ENCODE measurements at places on chromosomes 13 and 19.

DNA sequence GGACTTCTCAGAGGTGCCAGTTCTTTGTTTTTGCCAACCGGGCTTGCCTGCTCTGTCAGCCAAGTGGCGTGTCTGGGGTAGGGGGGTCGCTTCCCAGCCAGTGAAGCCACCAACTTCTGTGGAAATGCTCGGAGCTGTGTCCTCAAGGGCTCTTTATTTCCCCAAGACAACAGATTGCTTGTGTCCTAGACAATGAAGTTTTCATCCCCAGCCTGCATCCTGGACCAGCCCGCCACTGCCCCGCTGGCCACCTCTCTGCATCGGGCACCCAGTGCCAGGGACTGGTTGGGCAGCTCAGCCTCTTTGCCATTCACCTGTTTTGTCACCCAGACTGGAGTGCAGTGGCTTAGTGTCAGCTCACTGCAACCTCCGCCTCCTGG, 3.7 kb downstream of the RAB11B start:
- DNase-seq = no peak

DNA sequence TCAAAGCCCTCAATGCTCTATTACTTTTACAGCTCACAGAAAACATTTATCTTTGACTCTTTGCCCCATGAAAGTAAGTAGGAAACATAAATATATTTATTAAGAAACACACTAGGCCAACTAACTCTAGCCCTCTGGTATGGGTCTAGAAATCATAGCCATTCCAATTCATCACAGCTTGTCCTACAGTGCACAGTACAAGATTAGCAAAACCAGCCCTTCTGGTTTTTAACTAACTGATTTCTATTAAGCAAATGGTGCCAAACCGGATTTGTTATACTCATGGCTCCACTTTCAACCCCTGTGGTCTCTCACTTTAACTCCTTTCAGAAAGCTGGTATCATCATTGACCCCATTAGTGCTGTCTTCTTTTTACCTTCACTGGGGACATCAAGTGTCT, 5.6 kb upstream of the LRRC63 start:
- DNase-seq = no peak

GRCh38 chr13:52921194-52921593, 72.8 kb upstream of the PCDH8 start:
- no peak for DNase-seq

GRCh38 chr19:33441277-33441699, 67.8 kb downstream of the CEBPG start:
- no peak for DNase-seq

DNA sequence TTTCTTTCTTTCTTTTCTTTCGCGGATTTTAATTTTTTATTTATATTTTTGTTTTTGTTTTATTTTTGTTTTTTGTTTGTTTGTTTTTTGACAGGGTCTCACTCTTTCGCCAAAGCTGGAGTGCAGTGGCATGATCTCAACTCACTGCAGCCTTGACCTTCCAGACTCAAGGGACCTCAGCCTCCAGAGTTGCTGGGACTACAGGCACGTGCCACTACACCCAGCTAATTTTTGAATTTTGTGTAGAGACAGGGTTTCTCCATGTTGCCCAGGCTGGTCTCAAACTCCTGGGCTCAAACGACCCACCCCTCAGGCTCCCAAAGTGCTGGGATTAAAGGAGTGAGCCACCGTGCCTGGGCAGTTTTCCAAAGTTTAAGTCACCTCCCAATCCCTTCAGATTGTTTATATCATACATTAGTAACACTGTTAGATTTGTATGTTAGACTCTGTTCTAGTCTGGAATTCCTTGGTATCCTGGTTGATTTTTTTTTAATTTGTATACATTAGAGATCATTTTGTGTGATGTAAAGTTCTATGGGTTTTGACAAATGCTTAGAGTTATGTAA, 597.3 kb downstream of the DCT start:
- DNase-seq = no peak

DNA sequence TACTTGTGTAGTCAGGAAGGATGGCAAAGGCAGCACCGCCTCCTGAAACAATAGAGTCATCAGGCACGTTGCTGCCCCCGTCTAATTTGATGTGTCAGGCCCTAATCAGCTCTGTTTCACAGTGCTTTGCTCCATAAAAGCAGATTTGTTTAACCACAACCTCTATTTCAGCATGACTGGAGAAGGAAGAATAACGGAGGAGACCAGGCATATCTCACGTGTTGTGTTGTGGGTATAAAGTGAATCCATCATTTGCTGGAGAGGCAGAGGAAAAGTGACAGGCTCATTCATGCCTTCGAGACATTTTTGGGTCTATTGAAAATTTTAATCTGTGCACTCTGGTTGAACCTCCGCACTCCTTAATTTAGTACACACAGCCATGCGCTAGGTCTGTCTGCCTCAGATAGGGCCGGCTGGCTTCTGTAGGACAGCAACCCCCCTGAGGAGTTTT, 940.4 kb upstream of the SLC10A2 start:
- DNase-seq = no peak

DNA sequence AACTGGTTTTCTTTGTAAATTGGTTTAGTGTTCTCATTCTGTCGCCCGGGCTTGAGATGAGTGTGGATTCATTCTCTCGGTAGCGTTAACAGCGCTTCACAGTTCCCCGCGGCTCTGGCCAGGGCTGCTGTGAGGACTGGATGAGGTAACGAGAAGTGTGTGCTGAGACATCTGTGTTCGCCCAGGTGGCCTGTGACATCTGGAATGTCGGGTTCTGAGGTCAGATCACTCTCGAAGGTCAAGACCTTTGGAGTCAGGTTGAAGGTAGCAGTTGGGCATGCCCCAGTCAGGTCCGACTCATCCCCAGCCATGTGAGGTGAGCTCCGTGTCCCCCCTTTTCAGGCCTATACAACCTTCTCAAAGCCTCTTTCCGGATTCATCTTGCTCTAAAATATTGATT, 13.4 kb upstream of the TUBGCP3 start:
- no peak for DNase-seq

GRCh38 chr13:63085851-63086250, 1670.2 kb upstream of the PCDH20 start:
- DNase-seq = no peak

DNA sequence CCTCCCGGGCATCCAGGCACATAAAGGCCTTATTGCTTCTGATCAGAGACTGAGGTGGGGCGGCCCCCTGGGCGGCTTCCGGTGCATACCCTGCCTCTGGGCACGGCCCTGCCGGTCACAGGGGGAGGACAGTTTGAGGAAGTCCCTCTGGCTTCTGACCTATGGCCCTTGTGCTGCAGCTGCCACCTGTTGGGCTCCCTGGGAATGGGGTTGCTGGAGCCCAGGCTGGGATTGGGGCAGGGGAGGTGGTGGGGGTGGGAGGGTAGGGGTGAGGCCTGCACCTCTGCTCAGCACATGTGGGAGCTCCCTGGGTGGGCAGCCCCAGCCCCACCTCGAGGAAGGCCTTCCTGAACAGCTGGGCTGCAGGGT, 10.7 kb downstream of the ANO8 start:
- no peak for DNase-seq

DNA sequence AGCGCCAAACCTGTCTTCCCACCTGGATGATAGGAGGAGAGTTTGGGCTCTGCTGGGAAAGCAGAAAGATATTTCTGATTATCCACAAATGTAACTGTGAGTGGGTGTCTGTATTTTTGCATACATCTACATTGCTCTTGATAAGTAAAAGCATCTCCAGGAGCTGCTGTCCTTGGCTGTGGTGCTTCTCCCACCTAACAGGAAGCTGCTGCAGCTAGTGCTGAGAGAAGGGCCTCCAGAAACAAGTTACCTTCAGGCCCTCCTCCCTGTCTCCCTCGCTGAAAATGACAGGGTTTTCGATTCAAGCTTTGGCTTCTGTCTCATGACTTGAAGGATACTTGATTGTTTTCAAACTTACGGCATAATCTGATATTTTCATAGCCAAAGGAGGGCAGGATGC, 90.1 kb downstream of the FOXO1 start:
- no peak for DNase-seq

DNA sequence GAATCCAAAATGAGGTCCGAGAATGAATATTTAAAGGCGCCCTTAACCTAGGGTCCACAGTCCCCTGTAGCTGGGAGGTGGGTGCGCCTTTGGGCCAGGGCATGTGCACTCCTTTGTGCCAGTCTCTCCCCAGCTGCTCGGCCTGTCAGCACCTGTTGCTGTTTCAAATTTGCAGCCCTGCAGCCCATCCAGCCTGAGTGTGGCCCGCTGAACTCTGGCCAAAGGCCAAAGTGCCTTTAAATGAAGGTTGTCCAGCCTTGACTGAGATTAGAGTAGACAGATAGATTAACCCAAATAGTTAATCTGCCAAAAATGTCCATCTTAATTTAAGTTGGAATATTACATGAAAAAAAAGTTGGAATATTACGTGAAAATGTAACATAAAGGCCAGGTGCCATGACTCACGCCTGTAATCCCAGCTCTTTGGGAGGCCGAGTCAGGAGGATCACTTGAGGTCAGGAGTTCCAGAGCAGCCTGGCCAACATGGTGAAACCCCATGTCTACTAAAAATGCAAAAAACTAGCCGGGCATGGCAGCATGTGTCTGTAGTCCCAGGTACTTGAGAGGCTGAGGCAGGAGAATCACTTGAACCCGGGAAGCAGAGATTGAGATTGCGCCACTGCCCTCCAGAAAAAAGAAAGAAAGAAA, 25.3 kb downstream of the TPT1 start:
- DNase-seq = no peak

DNA sequence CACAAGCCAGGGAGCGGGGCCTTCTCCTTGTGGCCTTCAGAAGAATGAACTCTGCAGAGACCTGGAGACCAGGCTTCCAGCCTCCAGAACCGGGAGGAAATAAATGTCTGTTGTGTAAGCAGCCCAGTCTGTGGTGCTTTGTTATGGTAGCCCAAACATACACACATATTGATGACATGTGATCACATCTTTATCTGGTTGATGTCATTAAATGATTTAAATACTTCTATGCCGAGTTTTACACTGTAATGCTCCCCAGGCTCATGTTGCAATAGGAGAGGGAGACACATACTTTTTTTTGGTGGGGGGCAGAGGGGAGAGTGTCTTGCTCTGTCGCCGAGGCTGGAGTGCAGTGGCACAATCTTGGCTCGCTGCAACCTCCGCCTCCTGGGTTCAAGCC, 188.0 kb upstream of the IRS2 start:
- peak; percentile 40 for DNase-seq

DNA sequence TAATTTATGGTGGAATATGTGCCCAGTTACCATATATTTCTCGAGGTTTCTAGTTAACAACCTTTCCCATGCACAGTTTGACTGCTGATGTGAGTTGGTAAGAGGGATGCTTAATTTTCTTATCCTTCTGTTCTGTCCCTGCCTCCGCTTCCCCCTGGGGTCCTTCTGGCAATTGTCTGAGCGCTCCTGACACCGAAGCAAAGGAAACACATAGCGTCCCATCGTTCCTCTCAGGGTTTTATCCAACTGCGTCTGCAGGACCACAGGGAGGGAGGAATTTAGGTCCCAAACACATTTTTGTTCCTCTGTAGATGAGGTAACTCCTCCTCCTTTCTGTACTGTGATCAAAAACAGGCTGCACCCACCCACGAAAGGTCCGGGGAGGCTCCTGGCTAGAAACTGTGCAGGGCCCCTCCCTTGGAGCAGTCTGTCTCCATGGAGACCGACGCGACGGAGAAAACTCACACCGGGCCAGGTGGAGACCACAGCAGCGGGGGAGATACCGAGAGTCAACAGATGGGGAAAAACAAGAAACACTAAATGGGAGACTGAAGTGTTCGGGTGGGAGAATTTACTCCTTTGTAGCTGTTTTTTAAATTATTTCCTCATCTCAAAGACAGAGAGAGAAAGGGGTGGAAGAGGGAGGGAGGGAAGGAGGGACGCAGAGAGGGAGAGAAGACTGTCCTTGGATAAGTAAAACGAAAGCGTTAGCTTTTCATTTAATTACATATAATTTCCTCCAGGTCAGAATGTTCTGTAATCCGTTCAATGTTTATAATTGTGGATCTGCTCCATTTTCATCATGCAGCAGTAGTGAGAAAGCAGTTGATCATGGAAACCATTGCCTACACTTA, 191.8 kb upstream of the NBEA start:
- DNase-seq = peak; percentile 12

DNA sequence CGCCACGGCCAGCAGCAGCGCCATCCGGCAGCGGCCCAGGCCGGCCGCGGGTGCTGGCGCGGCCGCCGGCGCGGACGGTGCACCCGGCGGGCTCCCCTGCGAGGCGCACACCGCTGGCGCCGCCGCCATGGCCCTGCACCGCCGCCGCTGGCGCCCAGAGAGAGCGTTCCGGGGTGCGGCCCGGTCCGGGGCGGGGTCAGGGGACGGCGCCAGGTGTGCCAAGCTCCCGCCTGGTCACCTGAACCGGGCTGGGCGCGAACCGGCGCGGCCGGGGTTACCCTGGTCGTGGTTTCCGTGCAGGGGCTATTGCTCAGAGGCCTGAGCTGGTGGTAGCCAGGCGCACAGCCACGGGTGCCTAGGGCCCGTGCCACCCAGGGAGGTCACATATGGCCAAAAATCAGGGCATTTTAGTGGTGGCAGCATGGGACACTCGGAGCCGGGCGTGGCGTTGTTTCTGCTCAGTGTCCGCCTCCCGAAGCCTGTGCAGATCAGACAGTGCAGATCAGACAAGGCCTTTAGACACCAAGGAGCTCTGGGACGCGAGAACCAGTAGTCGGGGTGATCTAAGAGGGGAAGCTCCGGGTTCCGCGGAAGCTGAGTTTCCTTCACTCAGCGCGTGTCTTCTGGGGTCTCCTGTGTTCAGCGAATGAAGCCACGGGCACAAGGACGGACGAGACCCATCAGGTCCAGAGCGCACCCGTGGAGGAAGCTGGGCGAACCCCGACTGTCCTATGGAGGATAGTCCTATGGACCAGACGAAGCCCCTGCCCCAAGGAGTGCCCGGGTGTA, at the start of gene TMEM238:
TMEM238 (minus strand) TSS at position 162 of the 789 bp plus-strand sequence; CDS start at position 129, 33 bp downstream.
- DNase-seq = no peak

DNA sequence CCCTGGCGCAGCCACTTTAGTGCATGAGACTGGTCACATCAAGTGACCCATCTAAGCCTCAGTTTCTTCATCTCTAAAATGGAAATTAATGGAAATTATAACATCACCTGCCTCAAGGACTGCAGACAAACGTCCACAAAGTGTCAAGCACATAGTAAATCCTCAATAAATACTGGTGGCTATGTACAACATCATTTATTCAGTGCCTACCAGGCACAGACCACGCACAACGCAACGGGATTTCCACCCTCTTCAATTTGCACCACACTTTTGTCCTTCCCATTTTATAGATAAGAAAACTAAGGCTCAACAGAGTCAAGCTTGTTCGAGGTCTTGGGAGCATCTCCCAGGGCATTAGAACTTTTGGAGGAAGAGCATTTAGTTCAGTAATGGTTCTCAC, 1.4 kb downstream of the ELAVL1 start:
- DNase-seq = no peak
